ENCODE measurements at places on chromosomes 16 and 17. TPM values are rescaled to one million over a fixed set of nuclear protein-coding genes. Genes with fewer than 3 reads are reported as not detected.

GRCh38 chr17:29032013-29032856, 10.7 kb upstream of the PIPOX start:
- DNase-seq, result no peak

Gene GNAO1
- 3.9 TPM for total RNA-seq

GRCh38 chr16:17360693-17361122, 110.1 kb downstream of the XYLT1 start:
- no peak for DNase-seq

Gene KRTAP3-2
- not detected for total RNA-seq

Gene ZCCHC14
- 49.8 TPM for total RNA-seq

DNA sequence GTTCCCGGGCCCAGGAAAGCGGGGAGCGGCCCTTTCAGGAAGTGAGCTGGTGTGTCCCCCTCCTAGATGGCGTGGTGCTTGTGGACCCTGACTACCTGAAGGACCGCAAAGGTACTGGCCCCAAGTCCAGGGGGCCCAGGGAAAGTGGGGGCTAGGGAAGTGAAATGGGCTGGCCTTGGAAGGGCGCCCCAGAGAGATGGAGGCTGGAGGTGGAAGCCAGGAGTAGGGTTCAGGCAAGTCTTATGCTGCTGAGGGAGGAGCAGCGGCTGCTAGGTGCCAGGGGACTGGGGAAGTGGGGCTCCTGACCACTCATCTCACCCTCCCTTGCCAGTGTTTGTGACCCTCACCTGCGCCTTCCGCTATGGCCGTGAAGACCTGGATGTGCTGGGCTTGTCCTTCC, 5.6 kb downstream of the ARRB2 start:
- DNase-seq, result no peak

Gene OR1F1
- total RNA-seq, result not detected

- no peak for DNase-seq
These were observed 3.6 kb downstream of the SNTB2 start for GRCh38 chr16:69190598-69190997.

Gene MGAT5B
- total RNA-seq, result 0.37 TPM

Data from adrenal gland (tissue), 19 donors.